Esophagus mucosa (tissue), 1 donor: ENCODE measurements at places on chromosomes 3 and 15. TPM values are rescaled to one million over a fixed set of nuclear protein-coding genes. Genes with fewer than 3 reads are reported as not detected.
A peak's percentile ranks its signal among the peaks of the same experiment; 100 is the strongest.

DNA sequence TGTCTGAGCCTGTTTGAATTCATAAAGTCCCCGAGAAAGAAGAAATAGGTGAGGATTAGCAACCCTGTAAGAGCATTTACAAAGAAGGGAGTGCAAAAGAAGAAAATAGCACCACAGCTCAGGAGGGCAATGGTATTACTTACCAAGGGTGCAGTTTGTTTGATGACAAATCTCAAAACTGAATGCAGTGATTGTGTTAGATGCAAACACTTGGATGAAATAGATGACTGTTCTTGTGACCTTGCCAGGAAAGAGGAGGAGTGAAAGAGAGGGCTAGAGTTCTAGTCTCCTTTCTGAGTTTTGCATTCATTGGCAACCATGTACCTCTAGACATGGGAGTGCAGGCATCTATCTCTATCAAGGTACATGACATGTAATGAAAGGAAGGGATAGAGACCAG, 1030.8 kb upstream of the CFAP20DC start:
- ATAC-seq = no peak

- ATAC-seq = peak; percentile 70
Measured at GRCh38 chr3:135907422-135908165, 57.9 kb upstream of the PPP2R3A start.

DNA sequence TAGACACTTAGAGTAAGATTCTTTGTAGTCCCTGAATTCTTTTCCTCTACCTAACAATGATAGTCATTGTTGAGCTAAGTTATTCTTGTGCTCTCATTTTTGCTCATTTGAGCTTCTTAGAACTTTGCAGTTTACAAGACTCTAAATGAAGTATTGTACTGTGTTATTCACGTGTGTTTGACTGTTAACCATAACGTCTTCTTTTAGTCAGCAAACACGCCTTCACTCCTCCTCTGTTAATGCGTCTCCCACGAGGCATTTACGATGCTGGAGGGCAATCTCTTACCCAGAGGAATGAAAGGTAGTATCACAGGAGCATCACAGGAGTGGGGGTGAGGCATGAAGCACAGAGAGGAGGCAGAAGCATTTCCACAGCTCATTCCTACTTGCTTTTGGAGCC, 14.8 kb upstream of the P2RY14 start:
- no peak for ATAC-seq

The SPESP1 gene
- total RNA-seq = 0.52 TPM

DNA sequence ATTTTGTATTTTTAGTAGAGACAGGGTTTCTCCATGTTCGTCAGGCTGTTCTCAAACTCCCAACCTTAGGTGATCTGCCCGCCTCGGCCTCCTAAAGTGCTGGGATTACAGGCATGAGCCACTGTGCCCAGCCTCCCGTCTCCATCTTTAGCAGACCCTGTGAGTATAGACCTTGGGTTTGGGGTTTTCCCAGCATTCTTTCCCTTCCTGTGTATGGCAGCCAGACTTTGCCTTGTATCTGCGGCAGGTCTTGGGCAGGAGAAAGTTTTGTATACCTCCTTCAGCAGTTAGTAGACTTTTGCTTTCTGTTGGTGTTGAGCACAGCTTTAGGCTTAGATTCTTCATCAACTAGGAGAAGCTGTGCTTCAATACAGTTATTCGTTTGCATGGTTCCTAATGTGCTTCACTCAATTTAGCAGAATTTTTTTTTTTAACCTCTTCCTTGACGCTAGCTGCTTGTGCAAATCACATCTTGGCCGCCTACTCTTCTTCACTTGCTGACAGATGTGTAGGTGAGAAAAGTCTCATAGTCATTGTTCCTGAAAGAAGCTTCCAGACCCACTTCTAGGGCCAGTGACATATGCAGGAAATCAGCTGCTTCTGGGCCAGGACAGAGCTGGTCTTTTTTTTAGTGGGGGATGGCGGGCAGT, 38.4 kb downstream of the MAP2K1 start:
- no peak for ATAC-seq

DNA sequence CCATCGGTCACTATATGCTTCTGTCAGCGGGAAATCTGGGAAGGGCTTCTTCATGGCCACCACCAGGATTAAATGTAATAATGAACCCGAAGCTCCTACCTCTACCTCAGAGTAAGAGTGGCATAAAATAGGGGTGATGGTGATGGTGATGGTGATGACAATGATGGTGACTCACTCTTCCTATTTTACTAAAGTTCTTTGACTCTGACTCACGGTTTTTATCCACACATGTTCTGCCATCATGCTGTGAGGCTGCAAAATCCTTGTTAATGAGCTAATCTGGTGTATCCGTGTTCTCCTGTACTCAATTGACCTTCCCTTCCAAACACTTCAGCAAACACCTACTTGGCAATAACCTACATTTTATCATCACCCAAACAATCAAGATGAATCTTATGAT, 18.3 kb upstream of the FOXP1 start:
- ATAC-seq = peak; percentile 29

DNA sequence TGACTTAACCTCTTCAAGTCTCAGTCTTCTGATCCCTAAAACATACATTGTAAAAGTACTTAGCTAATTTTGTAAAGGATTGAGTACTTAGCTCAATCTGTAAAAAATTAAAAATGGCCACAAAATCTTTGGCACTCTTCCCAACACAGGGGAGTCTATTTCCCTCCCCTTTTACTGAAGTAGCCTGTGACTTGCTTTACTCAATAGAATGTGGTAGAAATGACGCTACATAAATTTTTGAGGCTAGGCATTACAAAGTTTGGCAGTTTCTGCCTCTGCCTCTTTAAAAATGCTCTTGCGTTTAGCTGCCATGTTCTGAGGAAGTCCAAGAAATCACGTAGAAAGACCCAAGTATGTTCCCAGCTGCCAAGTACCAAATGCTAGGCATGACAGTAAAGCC, 80.2 kb downstream of the CBLB start:
- ATAC-seq = no peak

DNA sequence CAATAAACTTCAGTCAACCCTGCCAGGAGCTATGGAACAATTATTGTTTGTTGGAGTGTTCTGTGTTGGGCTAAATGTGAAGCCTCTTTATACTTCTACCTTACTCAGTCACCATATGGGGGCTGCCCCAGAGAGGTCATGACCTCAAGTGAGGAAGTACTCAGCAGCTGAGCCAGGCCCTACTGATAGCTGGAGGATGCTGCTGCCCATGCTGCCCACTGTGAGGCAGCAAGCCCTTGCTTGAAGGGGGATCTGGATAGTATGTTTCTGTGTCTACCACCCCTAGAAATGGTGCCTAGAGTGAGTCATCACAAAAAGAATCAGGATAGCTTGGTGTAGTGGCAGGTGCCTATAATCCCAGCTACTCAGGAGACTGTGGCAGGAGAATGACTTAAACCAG, 4.5 kb upstream of the RPL24 start:
- no peak for ATAC-seq

The TM6SF1 gene
- 0.48 TPM for total RNA-seq

DNA sequence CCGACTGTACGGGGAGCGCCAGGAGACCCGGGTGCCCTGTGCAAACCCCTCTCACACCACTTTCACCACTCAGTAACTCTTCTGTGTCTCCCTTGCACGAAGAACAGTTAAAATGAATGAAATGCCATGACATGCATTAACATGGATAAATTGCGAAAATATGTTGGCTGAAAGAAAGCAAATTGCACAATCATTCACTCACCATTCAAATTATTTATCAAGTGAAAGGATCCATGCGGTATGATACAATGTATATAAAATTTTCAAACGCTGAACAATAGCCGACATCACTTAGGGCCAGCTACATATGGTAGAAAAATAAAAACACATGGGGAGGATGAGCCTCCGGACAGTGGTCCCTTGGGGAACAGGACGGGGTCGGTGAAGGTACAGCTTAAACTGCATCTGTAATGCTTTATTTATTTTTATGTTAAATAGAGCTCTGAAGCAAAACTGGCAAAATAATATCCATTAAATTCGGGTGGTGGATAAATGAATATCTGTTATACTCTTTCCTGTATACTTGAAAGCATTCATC, 45.9 kb downstream of the SLC12A8 start:
- no peak for ATAC-seq

- no peak for ATAC-seq
Measured at GRCh38 chr3:159899166-159899565, 89.5 kb upstream of the IL12A start.

GRCh38 chr3:32794487-32795308, 23.1 kb upstream of the TRIM71 start:
- no peak for ATAC-seq
